ENCODE measurements at places on chromosomes 6 and 20.

- peak; percentile 11 for DNase-seq
Measured at GRCh38 chr6:32932132-32932868, 8.5 kb downstream of the HLA-DMB start.

DNA sequence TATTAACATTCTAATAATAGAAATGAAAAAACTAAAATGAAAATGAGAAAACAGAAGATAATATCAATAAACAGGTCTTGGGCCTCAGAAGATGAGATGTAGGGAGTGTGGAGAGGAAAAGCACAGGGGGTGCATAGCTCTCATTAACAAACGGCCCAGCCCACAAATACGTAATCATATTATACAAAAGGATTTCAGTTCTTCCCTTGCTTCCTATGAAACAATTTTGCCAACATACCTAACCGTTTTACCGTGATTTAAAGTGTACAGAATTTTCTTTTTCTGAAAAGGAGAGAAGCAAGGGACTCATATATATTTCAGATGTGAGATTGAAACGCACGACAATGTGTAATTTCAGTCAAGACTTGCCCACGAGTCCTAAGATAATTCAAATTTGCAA is 136.0 kb downstream of the HFE start:
- peak; percentile 28 for DNase-seq

DNA sequence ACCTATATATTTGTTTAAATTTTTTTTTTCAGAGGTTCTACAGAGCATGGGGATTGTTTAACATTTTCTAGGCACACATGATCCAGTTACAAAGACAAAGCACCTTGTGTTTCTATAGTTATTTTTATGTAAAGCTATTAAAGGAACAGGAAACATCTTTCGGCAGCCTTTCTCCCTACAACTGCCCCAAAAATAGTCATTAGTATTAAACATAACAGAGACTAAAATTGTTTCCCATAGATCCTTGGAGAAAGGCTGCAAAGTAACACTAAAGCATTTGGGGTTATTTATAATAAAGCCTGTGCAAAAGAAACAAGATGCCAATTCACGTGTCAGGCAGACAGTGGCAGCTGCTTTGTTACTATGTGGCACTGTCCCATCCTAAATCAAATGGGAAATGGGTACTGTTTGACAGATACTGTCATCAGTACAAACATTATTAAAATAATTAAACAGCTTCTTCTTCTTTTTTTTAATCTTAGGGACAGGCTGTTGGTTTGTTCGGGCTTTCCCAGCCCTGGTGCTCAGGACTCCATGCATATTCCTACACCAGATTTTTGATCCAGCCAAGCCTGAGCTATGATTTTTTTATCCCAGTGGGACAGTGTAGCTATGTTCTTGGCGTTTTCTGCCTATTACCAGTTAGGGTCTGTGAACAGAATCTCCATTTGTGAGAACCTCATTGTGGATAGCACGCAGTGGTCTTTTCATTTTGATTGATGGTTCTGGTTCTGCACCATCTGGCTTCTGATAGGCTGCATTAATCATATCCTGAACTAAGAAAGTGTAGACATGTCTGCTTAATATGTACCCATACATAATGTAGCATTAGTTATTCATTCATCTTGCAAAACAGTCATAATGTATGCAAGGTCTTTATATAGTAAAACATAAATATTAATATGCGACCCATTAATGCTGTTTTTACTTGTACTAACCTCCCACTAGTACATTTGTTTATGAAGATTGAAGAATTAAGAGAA is 460.4 kb upstream of the SOX4 start:
- DNase-seq: no peak

DNA sequence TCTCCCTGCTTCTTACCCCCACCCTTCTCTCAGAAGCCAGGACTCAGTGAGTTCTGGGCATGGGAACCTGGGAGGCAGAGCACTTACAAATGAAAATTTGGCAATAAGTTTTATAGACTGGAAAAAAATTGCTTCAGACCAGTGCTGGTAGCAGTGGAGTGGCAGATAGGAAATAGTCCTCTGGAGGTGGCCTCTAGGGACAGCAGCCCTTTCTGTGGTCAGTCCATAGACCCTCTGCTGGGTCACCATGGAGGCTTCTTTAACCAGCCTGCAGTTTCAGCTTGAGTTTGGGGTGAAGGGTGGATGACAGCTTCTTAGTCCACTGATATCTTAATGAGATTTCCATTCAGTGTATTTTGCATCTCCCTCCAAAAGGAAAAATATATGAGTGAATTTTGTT is 179.1 kb downstream of the ARID1B start:
- DNase-seq: no peak

GRCh38 chr20:56372850-56373249 is 14.1 kb downstream of the FAM210B start:
- DNase-seq: no peak

DNA sequence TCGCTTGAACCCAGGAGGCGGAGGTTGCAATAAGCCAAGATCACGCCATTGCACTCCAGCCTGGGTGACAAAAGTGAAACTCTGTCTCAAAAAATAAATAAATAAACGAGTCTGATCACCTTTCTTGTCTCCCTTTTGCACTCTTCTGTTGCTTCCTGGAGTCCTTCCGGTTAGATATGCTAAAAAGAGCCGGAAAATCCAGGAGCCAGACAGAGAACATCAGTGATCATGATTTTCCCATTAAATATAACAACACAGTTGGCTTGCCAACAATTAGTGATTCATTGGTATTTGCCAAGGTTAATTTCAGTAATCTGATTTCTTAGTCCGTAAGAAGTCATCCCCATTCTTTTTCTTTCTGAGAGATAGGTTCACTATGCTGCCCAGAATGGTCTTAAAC is 3.7 kb upstream of the MCM3 start:
- no peak for DNase-seq

DNA sequence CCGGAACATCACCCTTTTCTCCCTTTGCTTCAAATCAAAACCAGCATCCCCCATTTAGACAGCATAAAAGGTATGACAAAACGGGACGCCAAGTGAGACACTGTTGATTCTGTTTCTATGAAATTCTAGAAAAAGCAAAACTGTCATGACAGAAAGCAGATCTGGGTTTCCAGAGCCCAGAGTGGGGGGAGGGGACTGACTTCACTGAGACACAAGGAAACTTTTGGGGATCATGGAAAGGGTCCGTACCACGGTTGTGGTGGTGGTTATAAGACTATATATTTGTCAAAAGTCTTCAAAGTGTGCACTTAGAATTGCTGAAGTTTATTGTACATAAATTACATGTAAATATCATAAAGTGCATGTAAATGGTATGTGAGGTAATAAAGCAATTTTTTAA is 82.6 kb downstream of the SLC22A3 start:
- DNase-seq: no peak

DNA sequence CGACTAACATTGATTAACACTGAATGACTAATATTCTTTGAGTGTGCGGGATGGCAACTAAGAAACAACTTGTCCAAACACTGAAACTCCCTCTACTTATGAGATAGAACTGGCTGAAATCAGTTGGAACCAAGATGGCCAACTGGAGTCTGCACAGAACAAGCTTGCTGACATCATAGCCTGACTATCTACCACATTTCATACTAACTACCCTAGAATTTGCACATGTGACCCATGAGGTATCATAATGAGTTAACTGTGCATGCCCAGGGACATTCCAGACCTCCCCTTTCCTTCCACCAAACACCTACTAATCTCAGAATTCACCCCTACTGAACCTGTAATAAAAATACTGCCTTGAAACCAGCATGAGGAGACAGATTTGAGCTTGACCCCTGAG is 43.2 kb downstream of the PHIP start:
- DNase-seq: no peak

- DNase-seq: no peak
Measured at GRCh38 chr6:85568411-85568810, 25.2 kb downstream of the SNX14 start.
